ENCODE measurements at places on chromosomes 16 and 17.
A peak's percentile ranks its signal among the peaks of the same experiment; 100 is the strongest.

DNA sequence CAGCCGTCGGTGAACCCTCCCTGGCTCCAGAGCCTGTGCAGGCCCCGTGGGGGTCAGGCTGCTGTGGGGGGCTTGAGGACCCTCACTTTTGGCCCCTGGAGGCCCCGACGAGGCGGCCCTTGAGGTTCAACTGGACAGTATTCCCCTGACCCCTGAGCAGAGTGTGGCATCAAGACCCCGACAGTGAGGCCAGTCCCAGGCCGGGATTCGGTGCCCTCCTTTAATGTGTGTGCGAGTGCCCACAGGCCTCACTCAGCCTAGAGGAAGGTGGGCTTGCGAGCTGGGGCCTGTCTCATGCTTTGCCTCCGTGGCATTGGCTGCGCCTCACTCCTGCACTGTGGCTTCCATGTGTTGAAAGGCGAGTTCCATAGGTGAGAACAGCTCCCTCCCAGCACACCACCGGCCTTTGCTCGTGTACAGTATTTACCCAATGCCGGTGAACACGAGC lies 94.5 kb downstream of the METRNL start:
- no peak for DNase-seq

DNA sequence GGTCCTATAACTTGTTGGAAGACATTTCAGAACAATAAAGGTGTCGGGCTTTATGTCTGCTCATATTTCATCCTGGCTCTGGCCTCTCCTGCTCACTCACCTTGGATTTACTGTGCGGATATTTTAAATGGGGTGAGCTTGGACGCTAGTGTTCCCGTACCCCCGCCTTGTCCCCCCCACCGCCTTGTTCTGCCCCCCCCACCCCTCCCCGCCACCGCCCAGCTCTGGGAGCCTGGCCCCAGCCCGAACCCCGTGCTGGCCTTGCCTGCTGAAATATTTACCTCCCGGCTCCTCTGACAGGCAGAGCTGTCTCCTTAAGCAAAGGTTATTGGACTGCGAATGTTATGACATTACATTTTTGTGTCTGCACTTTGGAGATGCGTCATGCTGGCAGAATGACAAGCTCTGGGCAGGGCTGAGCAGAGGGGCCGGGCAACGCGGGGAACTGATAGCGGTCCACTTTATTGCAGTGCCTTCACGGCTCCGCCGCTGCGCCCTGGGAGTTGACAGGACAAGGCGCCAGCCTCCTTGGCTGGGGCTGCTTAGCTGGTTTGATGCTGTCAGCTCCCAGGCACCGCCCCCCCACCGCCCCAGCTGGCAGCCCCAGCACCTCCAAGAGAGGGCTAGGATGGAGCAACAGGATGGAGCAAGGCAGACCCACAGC lies 222.5 kb upstream of the GSE1 start:
- peak; percentile 90 for DNase-seq

GRCh38 chr17:49523706-49524472 lies 28.8 kb downstream of the NGFR start:
- DNase-seq: peak; percentile 30

GRCh38 chr17:5552841-5553240 lies 31.5 kb downstream of the NLRP1 start:
- DNase-seq: no peak

DNA sequence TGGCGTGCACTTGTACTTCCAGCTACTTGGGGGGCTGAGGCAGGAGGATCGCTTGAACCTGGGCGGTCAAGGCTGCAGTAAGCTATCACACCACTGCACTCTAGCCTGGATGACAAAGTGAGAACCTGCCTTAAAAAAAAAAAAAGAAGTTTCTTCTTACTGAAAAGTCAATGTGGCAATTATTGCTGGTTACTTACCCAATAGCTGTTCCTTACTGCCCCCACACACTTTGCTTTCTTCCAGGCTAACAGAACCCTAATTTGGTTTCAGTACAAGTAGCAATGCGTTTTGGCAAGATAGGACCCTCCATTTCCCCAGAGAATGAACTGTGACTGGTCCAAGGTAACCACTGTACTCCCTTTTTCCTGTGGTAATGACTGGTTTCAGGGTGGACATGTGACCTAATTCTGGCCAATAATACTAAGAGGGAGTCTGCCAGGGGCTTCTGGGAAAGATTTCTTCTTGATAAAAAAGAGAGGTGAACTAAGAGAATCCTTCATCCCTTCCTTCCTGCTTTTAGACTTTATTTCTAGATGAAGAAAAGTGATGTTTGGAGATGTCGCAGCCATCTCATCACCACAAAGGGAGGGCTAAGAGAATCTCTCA lies 58.8 kb upstream of the MSI2 start:
- no peak for DNase-seq

DNA sequence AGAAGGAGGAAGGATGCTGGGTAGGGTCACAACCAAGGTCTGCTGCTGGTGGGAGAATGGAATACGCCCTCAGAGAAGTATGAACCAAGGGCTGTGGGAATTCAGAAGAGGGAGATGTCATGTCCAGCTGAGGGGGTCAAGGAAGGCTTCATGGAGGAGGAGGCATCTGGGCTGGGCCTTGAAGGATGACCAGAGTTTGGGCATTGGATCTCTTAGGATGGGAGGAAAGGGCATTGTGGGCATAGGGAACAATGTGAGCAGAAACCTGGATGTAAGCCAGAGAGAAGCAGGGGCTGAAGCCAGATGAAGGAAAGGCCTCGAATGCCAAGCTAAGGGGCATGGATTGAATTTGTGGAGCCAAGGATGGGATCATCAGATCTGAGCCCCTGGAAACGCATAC lies 49.2 kb upstream of the MAP3K14 start:
- DNase-seq: no peak

DNA sequence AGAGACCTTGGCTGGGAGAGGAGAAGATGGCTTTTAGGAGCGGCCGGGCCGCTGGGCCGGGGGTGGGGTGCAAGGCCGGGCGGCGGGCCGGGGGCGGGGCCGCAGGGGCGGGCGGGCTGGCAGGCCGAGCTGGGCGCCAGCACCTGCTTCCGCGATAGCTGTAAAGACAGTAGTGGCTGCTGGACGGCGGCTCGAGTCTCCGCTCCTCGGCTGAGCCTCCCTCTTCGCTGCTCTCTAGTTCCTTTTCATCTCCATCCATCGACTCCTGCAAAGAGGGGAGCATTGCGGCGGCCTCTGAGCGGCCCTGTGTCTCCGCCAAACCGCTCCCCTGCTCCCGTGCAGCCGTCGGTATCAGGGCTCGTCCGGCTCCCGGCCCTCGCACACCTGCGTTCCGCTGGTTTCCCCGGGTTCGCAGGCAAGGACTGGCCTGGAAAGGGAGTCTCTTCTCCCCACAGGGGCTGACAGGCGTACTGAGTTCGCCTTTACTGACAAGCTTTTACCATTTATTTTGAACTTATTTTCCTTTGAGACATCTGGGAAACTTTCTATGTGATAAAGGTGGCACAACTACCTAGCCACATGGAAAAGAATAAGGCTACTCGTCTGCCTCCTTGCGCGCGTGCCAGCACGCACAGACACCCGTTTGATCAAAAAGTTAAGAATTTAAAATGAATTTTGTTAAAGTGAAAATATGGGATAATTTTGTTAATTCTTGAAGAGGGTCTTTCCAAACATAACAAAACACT lies at the start of gene C17orf75:
Gene C17orf75 (minus strand): TSS at position 317 of the 746 bp plus-strand sequence. CDS start 34 bp downstream, at position 283.
- DNase-seq: peak; percentile 81

GRCh38 chr16:11734653-11735043 lies 8.0 kb downstream of the TXNDC11 start:
- no peak for DNase-seq

DNA sequence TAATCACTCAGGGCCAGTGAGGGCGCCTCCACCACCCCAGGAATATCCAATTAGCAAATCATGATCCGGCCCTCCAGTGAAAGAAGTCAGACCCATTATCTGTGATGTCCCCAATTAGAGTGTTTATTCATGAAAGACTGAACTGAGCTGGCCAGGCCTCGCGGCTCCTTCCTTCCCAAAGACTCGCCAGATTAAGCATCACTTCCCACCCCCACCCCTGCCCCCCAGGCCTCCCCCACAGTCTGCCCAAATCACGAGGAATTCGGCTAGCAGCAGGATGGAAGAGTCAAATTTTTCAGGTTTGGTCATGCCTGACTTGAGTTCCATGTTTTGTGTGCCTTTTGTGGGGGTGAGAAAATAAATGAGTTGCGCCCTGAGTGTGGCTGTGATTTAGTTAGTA lies 298.4 kb upstream of the SALL1 start:
- DNase-seq: no peak

GRCh38 chr16:78176435-78176834 lies 77.0 kb downstream of the WWOX start:
- DNase-seq: no peak

DNA sequence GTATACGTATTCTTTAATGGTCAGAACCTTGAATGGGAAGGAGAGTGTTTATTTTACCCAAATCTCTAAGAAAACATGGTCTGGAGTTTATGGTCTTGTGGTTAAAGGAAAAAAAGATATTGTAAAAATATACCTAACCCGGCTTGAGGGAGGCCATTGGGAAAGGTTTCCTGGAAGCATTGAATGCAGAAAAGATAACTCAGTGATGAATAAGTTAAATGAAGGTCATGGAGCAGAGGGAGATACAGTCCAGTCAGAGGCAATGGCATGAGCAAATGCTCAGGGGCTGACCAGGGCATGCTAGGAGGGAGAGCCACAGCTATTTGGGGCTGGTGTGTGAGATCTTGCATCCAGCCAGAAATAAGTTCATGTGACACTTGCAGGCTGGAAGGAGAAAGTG lies 430.4 kb upstream of the CDH5 start:
- no peak for DNase-seq

- peak; percentile 87 for DNase-seq
Measured at GRCh38 chr16:60811051-60811608, 1225.1 kb downstream of the CDH8 start.

GRCh38 chr16:50500171-50500874 lies 47.9 kb upstream of the NKD1 start:
- no peak for DNase-seq

GRCh38 chr16:28617874-28618273 lies 8.0 kb upstream of the SULT1A1 start:
- DNase-seq: no peak

DNA sequence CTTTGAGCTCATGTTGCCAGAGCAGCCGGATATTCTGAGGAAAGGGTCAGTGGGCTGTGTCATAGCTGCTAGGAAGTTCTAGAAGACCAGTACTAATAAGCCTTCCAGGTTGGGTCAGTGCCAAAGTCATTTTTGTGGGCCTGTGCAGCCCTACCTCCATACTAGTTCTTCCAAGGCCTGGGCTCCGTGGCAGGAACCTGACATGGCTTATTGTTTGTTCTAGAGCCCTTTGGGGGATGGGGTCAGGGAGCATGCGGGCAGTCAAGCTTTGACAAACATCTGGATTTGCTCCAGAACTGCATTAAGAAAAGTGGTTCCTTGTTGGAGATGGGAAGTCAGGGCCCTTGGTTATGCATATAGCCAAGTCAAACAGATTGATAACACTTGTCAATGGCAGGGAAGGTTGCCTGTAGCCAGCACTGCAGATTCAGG lies 7.6 kb downstream of the ALKBH5 start:
- no peak for DNase-seq

GRCh38 chr17:59629174-59629573 lies 9.5 kb downstream of the CLTC start:
- no peak for DNase-seq

DNA sequence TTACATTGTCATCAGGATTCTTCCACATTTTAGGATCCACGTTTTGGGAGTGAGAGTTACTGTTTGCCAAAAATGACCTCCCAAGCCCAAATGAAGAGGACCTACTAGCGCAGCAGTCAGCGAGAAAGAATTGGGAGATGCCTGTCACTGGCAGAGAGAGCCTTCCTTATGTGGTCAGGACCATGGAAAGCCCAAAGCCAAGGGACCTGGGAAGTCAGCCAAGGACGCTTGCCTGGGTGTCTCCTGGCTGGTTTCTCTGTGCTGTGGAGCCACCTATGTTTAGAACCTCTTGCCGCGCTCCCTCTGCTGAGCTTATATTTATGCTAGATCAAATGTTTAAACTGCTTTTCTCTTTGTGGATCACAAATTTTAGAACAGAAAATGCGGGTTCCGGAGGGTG lies 24.9 kb upstream of the RHBDL3 start:
- DNase-seq: peak; percentile 39

- DNase-seq: peak; percentile 39
Measured at GRCh38 chr17:2982854-2983253, 80.6 kb downstream of the OR1D5 start.

- peak; percentile 94 for DNase-seq
Measured at GRCh38 chr17:7627250-7628121, at the start of gene SAT2. SAT2 (minus strand) TSS chr17:7627821; CDS start chr17:7627635, 186 bp downstream.

GRCh38 chr17:79970576-79971068 lies 65.0 kb downstream of the TBC1D16 start:
- DNase-seq: no peak

DNA sequence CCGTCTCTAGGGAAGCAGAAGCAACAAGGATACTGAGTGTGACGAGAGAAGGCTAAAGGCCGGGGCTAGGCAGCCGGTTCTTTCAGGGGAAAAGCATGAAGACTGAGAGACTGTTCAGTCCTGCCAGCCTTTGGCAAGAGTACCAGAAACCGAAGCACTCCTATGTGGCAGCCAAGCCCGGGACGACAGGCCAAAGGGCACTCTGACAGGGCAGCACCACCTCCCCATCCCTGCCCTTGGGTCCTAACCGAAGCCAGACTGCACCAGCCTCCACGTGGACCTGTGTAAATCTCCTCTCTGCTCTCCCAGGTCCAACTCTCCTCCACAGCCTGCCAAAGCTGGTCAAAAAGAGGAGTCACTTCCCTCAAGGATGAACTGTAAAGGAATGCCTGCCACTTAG lies 23.5 kb upstream of the ALOX15 start:
- no peak for DNase-seq

- no peak for DNase-seq
Measured at GRCh38 chr17:21301593-21302550, 17.4 kb downstream of the MAP2K3 start.

Measured in fibroblast of skin of right biceps (primary cell).